ENCODE measurements at places on chromosomes 2 and 18.

GRCh38 chr2:15734674-15735483 is 143.2 kb downstream of the DDX1 start:
- peak; percentile 91 for DNase-seq

GRCh38 chr2:105398336-105399206 is at the start of gene FHL2:
TSS of gene FHL2 (minus strand) at chr2:105399051. CDS start at chr2:105386516, 12,535 bp downstream.
- peak; percentile 92 for DNase-seq

DNA sequence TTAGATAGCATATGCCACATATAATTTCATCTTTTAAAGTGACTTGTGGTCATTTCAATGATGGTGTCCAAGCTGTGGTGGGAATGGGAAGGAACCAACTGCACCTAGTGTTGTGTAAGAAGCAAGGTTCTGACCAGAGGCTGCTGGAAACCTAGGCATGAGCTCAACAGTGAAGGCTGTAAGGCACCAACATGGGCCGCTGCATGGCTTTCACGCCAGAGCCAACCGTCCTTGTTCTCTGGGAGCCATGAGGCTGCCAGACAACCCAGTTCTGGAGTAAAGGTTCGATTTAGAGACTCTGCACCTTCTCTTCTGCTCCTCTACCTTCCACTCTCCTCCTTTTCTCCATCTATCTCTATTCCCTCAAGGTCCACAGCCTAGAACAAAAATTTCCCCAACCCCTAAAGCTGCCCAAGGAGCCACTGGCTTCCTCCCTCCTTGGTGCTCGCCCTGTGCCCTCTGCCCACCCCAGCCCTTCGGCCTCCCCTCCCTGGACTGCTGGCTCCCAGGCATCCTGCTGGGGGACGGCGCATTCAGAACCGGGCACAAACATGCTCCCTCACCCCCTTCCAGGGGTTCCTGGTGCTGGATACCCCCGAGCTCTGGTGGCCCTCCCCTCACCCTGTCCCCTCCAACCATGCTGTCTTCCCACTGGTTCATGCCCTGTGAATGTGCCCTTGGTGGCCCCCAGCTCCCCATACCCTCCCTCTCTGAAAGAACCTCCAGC is 305.1 kb downstream of the CELF4 start:
- DNase-seq, result no peak

DNA sequence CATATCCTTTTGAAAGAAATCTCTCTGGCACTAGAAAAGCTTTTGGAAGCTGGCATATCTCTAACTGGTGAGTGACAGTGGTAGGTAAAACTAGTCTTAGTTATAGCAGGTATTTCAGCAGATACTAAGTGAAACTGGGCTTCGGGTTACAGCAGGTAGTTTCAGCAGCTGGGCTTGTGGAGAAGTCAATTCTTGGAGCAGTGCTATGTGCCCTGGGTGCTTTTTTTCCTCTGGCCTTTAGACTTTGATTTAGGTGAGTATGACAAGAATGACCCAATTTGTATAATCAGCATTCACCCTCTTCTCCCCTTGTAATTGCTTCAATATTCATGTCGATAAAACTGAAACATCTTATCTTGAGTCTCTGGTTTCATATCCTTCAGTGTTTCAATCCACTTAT is 123.1 kb downstream of the KYNU start:
- DNase-seq, result no peak
